ENCODE measurements at places on chromosomes 4 and X.

DNA sequence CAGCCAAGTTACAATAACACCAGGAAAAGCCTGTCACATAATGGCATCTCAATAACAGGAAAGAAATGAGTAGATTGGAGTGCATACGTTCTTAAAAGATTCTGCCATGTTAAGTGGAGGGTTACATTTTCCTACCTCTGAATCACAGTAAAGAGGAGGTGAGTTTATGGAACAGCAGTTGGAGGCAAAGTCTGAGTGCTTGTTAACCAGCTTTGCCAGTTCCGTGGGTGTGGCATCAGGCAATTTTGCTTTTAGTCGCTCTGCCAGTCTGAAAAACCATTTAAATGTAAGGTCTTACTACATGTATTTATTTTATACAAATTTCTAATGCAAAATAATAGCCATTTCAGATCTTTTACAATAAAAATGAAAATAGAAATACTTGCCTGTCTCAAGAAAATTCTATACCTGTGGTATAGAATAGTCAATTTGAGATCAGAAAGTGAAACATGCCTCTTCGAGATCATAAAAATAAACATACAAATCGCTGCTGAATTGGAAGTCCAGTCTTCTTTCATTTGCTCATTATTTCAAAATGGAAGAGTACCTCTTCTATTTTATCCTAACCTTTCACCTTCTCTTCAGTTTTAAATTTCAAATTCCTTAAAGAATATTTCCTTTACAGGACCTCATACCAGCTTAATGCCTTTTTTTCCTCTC, 31.4 kb downstream of the GC start:
- no peak for DNase-seq

DNA sequence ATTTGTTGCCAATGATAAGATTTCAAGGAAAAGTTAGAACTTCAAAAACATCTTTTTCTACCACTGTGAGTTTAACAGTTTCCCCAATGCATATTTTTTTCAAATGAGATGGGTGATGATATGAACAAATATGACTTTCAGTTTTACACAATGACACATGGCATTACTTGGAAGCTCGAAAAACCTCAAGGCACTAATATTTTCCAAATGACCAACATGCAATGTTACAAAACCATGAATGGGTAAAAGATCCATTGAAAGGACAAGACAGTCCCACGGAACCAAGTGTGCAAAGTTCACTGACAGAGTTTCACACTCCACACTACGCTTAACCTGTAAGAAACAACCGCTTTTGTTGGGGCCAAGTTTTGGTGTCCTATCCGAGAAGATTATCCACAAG, 84.5 kb downstream of the CD99L2 start:
- DNase-seq, result no peak

DNA sequence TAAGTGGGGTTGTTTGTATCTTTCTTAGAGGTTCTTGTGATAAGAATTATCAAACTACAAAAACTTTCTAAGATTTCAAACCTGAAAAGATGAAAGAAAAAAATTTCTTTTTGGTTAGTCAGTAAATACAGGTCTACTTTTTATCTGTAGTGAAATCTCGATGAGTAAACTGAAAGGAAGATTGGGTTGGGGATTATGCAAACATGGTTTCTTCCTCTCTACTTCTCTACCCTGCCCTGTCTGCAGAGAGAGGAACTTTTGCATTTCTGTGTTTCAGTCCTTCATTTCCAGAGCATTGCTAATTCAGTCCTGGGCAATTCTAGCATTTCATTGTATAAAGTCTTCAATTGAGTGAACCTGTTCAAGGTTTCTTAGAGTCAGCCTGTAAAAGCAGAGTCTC, 51.6 kb upstream of the IL2 start:
- DNase-seq, result no peak

- DNase-seq, result no peak
These were observed 25.1 kb upstream of the MXD4 start for GRCh38 chr4:2286904-2287593.

GRCh38 chr4:140372751-140373327, 607 bp upstream of the SCOC start:
- no peak for DNase-seq

- no peak for DNase-seq
These were observed 310.5 kb downstream of the RAPGEF2 start for GRCh38 chr4:159413306-159413943.

DNA sequence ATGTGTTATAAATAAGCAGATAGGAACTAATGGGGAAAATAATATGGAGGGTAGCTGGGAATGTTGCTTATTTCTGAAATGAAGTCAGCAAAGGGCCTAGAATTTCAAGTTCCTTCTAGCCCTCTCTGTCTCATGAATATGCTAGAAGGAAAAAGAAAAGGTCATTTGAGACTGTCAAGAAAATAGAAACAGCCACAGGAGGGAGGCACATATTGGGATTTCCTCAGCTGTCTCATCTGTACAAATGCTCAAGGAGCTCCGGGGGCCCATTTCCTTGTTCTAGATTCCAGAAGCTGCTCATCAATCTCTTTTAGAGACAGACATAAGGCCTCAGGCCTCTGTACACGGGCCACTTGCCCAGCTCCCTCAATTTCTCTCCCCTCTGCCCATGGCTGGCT, 127.6 kb upstream of the ETNPPL start:
- DNase-seq, result no peak
